T-helper 22 cell (primary cell): ENCODE measurements at places on chromosomes 3 and 15.

DNA sequence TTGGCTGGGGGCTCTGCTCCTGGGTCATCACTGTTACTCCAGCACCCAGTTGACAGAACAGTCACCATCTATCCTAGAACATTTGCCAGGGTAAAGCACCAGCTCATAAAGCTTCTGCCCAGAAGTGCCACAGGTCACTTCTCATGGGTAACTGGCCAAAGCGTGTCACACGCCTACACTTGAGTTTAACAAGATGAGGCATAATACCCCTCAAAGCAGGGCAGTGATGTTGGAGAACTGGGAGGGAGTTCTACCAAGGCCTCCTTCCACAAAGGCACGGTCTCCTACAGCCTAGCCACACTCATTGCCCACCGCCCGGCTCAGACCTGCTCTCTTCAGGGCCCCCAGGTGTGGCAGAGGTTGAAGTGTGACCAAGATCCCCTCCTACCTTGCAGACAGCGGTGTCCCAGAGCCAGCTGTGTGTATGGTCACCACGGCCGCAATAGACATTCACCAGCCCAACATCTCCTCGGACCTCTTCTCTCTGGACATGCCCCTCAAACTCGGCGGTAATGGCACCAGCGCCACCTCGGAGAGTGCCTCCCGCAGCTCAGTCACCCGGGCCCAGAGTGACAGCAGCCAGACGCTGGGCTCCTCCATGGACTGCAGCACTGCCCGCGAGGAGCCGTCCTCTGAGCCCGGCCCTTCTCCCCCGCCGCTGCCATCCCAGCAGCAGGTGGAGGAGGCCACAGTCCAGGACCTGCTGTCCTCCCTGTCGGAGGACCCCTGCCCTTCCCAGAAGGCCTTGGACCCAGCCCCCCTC lies 107.7 kb downstream of the ETFA start:
- no peak for DNase-seq

GRCh38 chr3:186779204-186779603 lies 4.2 kb upstream of the EIF4A2 start:
- no peak for DNase-seq

- no peak for DNase-seq
Observed at GRCh38 chr3:124260206-124260915, 268.4 kb upstream of the ROPN1 start.

DNA sequence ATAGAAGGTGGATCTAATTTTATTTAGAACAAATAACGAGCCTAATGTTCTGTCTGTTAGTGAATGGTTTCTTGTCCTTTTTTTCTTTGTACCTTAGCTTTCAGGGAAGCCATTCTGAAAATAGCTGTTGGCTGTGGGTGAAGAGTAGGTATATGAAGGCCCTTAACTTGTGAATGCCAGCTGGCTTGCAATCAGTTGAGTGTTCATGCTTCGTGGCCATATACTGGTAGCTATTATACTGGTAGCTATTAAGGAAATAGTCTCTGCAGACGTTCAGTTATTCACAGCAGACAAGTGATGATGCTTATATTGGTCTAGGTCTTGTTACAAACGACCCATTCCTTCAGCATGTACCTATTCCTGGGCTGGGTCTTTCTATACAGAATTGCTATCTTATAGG lies 18.8 kb downstream of the TRIM71 start:
- no peak for DNase-seq

DNA sequence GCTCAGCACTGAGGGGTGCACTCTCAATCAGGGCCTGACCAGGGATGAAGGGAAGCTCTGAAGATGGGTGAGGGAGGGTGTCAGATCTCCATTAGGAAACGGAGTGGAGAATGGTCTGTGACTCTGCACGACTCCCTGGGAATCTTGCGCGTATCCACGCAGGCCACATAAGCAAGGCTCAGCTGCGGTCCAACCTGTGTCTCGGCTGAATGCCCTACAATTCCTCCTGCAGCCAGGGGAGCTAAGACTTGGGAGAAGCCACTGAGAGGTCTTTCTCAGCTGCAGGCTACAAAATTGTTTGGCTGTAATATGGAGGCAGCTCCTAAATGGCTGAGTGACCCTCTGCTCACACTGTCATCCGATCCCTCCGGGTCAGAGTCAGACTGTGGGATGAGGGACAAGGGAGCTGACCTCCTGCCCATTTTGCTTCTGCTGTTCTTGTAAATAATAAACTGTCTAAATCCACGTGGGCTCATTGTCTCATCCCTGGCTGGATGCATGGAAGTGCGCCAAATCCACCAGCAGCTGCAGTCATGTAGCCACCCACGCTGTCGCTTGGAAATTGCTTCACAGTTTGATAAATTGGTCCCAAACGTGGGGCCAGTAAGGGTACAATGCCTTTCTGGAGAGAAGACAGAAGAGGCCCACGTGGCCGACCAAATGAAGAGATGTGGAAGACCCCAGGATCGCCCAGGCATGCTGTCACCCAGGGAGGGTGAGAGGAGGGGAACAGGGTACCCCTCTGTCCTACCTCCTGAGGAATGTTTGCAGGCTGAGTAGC lies 30.5 kb downstream of the ALS2CL start:
- DNase-seq, result no peak

DNA sequence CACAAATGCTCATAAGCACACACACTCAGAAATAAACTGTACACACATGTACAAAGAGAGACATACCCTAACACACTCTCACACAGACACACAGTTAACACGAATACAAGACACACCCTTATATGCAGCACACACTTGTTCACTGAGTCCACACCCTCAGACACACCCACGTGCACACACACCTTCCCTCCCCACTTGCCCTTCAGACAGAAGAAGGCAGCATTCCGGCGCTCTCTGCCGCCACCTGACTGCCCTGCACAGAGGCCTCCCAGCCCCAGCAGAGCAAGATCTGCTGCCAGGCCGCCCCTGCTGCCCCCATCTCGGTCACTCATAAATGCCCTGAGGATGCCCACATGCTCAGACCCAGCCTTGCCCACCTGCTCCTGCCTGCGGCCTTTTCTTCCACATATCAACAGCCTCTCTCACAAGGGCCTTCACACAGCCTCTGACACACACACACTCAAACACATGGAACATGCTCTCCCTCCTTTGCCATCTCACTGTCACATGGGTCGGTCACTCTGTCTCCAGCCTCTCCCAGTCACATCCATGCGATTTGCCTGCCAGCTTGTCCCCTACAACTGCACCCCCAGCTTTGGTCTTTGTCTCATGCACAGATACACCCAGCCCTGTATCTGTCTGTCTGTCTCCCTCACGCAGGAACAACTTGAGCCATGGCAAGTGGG lies 71.1 kb downstream of the EPHB3 start:
- no peak for DNase-seq

- no peak for DNase-seq
Observed at GRCh38 chr3:12132881-12133280, 25.8 kb downstream of the TIMP4 start.

- no peak for DNase-seq
Observed at GRCh38 chr15:94265009-94265408, 33.6 kb downstream of the MCTP2 start.

DNA sequence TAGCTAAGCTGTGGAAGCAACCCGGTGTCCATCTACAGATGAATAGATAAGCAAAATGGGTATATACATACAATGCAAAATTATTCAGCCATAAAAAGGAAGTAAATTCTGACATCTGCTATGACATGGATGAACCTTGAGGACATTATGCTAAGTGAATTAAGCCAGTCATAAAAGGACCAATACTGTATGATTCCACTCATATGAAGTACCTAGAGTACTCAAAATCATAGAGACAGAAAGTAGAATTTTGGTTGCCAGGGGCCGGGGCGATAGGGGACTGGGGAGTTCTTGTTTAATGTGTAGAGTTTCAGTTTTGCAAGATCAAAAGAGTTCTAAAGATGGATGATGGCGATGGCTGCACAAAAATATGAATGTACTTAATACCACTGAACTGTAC lies 10.3 kb downstream of the EID1 start:
- no peak for DNase-seq

GRCh38 chr3:137509354-137510045 lies 254.6 kb upstream of the SOX14 start:
- DNase-seq, result no peak

DNA sequence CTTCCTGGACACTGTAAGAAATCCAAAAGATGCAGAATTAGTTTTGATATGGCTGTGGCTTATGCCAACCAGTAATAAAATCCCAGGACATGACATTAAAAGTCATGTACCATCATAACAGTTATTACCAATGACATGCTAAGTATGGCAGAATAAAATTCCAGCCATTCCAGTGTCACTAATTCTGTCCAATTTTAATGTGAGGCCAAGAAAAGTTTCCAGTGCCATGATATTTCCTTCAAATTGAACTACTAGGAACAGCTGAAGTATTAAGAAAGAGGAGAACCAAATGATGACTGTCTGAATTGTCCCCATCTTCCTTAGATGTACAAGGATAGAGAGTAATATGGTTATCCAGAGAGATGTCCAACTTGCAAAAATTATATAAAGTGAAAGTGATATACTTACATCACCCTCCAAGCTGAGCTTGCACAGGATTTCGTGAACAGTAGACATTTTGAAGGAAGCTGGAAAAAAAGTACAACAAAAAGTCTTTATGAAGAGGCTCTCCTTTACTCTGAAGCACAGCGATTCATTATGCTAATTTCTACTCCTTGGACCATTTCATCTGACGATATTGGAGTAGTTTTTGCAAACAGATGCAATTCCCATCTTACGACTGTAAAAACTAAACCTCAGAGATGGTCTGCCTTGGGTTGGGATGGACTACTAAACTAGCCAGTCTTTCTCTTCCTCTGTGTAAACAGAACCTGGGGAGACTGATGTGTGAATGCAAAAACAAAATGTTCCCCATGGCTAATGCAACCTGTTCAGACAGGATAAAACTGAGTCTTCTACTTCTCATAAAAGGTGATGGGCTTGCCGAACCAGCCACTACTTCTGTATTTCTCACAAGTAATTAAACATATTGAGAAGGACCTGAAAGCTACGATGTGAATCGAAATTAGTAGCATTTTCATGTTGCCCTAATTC lies 11.9 kb downstream of the ANXA2 start:
- no peak for DNase-seq

DNA sequence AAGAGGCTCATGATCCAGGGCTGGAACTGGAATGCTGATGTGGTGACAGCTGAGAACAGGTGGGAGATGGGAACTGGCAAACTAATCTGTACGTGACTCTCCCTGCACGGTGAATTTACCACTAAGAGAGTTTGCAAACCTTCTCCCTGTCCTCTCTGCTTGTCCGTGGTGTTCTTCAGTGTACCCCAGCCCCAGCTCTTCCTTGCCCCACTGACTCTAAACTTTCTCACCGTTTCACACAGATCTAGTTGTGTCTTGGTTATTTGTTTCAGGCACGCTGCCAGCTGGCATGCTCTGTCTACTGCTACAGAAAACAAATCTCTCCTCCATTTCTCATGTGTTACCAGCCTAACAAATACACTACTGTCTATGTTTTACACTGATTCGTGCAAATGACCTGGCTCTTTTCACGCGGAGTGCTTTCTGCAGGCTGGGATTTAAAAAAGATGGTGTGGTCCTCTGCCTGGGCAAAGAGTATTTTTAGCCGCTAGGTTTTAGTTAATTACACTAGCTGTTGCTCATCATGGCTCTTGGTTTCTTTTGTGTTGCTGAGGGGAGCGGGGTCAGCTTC lies 192.7 kb upstream of the LRIG1 start:
- no peak for DNase-seq

DNA sequence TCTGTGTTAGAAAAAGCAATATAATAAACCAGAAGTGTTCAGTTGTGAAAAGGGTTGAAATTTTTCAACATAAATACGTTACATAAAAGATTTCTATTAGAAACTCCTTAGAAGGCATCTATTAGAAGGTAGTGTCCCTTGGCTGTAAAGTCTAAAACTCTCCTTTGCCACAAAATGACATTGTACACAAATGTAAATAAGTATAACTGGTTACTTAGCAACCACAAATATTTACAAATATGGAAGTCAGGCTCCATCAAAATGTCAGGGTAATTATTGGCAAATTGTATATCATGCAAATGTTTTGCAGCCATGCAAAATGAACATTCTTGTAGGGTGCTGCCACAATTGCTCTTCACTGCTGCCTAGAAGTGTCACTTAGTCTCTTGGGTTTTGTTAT lies 419.1 kb upstream of the CDIN1 start:
- no peak for DNase-seq
